Activated effector memory CD4-positive, alpha-beta T cell treated with anti-CD3 and anti-CD28 coated beads, Interleukin-2, amount 50 U/mL, for 16 hours (primary cell): ENCODE measurements at places on chromosomes 3 and 15.

GRCh38 chr3:71144525-71145253 lies 438.8 kb downstream of the FOXP1 start:
- no peak for DNase-seq

- DNase-seq = no peak
Measured at GRCh38 chr15:96505014-96505413, 174.5 kb downstream of the NR2F2 start.

GRCh38 chr3:123750659-123751420 lies 133.3 kb downstream of the MYLK start:
- DNase-seq = no peak

GRCh38 chr3:183306798-183307671 lies 54.0 kb downstream of the B3GNT5 start:
- DNase-seq = no peak

DNA sequence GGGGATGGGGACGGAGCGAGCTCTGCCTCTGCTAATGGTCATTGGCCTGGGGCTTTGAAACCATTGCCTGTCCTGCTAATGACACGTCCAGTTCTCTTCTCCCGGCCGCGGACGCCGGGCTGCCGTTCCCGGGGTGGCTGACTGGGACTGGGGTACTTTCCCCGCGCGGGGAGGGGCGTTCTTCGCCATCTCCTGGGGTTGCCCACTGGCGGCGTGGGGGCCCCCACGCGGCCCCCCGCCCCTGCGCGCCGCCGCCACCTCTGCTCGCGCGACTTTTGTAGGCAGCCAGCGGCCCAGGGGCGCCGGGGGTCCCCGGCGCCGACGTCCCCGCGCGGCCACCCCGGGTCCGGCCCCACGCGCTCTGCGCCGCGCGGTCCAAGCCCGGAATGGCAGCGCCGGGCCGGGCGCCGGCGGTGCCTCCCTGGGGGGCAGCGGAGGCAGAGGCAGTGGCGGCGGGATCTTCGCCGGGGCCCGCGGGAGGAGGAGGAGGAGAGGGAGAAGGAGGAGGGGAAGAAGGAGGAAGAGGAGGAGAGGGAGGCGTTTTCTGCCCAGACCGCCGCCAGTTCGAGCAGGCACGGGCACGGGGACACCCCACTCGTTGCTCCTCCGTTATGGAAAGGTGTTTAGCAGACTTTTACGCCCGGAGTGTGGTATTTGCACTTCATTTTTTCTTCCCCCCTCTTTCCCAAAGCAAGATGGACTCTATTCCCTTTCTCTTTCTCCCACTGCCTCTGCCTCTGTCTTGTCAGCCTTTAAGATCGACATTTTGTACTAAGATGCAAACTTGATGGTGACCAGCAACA lies 2.3 kb downstream of the BBX start:
- DNase-seq = peak; percentile 85

- no peak for DNase-seq
Measured at GRCh38 chr15:45187578-45187893, 230 bp downstream of the SHF start.

DNA sequence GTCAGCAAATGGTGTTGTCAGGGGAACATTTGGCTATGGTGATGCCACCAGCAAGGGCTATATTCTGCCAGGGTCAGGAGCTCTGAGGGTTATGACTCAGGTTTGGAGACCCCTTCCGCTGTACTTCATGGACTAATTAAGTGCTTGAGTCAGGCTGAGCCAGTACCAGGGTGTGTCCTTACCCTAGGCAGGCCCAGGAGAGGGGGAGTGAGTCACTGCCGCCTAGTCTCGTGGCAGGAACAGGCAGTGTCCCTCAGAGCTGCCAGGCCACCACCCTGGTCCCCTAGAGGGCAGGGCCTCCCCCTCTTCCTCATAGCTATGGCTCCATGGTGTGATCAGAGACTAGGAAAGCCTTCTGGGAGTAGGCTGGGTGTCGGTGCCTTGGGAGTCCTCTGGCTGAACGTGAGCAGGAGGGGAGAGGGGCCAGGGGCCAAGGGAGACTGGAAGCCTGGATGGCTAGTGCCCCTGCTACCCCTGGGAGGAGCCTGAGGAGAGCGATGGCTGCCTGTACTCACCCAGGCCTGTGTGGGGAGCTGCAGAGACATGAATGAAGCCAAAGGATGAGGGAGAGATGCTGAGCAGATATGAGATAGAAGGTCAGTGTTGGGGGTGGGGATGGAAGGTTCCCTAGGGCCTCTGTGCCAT lies 10.6 kb downstream of the MAPKAPK3 start:
- DNase-seq = no peak

DNA sequence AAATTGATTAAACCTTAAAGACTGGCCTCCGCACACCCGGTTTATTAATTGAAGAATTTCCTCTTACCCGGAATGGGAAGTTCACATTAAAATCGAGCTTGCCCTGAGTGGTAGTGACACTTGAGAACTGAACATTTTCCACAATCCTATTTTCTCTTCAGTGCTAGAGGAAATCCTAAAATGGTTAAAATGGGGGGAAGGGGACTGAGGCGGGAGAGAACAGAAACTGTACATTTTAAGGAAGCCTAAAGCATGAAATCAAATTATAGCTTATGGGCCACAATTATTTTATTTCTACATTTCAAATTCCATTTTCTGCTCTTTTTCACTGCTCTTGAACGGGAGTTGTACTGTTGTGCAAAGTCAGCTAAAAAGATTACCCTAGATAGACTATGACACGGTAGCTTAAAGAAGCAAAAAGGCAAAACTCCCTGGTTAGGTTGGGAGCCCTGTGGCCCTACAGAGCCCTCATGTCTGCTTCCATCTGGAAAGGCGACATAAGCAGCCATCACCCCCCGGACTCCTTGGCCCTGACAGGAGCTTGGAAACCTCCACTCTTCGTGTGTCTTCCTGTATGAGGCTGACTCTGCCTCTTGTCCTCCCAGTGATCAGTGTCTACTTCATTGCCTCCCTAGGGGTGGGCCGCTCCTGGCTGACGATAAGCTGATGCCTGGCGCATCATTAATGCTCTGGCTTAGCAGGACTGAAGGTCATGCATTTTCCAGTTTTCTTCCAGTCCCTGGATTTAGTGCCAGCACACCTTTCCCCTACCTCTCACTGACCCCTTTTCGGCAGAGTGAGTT lies 79.3 kb downstream of the EEFSEC start:
- DNase-seq = no peak

- DNase-seq = no peak
Measured at GRCh38 chr15:62920682-62921502, 121.7 kb upstream of the TPM1 start.

DNA sequence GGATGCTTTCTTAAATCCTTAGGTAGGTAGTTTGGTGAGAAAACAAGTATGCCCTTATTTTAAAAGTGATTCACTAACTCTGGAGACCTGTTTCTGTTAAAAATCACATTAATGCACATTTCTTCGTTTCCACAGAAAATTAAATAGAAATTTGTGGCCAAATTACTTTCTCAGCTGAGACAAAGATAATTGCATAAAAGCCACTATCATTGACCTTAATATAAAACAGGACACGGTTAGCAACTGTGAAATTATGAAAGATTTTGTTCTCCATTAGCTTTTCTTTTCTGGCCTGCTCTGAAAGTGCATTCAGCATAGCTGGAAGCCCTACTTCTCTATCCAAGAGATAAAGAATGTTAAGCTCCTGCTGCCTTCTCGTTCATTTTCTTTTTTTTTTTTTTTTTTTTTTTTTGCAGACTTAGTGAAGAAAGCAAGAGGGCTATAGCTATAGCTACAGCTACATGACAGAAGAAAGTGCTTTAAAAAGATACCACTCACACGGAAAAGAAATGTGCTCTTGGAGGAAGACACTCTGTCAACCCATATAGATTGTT lies 576.9 kb downstream of the OTOL1 start:
- no peak for DNase-seq

DNA sequence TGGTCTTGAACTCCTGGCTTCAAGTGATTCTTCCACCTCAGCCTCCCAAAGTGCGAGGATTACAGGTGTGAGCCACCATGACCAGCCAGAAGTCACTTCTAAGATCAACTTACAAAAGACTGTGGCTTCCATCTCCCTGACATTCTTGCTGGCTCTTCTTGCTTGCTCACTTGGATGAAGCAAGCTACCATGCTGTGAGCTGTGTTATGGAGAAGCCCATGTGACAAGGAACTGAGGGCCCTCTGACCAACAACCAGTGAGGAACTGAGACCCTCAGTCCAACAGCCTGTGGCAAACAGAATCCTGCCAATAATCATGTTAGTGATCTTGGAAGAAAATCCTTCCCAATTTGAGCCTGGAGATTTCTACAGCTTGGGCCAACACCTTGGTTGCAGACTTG lies 7.2 kb upstream of the VPS8 start:
- DNase-seq = no peak

- DNase-seq = no peak
Measured at GRCh38 chr3:31996195-31996594, 14.6 kb downstream of the ZNF860 start.

DNA sequence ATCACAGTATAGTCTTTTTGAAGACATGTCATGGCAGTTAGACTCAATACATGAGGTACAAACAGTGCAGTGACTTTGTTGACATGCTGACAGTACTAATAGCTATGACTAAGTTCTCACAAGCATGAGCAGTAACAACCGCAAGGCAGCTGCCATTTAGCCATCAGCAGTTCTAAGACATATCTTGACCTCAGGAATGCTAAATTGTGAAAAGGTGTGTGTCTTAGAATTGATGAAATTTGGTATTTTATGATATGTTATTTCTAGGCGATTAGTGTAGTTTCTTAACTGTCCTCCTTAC lies 60.7 kb upstream of the FURIN start:
- DNase-seq = no peak

DNA sequence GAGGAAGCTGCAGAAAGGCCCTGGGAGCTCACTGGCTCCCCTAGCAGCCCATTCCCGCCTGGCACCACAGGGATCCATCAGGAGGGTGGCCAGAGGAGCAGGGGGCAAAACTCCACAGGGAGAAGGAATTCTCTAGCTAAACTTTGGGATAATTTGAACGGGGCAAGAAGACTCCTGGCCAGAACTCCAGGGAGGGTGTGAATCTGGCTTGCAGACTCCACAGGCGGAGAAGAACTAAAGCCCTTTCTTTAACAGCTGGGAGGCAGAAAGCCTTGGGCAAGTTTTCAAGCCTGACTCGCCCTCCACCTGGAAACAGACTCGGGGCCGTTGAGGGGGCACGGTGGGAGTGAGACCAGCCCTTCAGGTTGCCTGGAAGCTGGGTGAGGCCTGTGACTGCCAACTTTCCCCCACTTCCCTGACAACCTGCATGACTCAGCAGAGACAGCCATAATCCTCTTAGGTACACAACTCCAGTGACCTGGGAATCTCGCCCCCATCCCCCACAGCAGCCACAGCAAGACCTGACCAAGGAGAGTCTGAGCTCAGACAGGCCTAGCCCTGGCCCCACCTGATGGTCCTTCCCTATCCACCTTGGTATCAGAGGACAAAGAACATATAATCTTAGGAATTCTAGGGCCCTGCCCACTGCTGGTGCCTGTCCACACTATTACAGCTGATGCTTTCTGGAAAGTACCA lies 28.6 kb downstream of the SLC27A2 start:
- no peak for DNase-seq

- no peak for DNase-seq
Measured at GRCh38 chr15:36769098-36769497, 189.7 kb downstream of the CDIN1 start.

- DNase-seq = no peak
Measured at GRCh38 chr3:147760941-147761340, 351.8 kb downstream of the ZIC1 start.

DNA sequence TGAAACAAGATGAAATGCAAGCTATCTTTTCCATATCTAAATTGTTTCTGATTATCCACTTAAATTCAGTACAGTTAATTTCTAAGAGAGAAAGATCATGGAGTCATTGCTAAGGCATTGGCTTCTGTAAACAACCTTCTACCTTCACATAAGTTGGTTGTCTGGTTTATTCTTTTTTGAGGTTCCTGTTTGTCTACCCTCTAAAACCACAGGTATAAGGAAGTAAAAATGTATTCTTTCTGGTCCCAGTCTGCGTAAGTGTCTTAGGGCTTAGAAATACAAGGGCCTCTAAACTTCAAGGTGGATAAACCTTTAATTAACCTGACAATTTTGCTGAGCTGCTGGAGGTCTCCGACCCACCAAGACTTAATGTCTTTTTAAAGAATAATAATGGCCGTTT lies 3.6 kb upstream of the ATOSA start:
- DNase-seq = no peak

DNA sequence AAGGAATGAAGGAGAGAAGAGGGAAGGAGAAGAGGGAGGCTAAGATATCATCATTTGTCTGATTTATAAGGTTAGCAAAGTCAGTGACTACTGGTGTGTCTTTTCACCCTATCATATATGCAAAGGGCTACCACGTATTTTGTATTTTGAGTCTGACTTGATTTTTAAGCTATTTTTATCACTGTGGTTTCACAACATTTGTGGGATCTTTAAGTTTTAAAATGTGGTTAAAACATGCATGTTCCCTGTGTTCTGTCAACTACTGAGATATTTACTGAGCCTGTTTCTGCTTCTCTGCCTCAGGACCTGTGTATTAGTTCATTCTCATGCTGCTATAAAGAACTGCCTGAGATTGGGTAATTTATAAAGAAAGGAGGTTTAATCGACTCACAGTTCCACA lies 22.5 kb upstream of the SPTSSB start:
- no peak for DNase-seq

GRCh38 chr3:78402720-78403119 lies 1362.8 kb downstream of the ROBO2 start:
- DNase-seq = no peak

GRCh38 chr3:37941608-37942508 lies 48.7 kb upstream of the VILL start:
- DNase-seq = no peak

DNA sequence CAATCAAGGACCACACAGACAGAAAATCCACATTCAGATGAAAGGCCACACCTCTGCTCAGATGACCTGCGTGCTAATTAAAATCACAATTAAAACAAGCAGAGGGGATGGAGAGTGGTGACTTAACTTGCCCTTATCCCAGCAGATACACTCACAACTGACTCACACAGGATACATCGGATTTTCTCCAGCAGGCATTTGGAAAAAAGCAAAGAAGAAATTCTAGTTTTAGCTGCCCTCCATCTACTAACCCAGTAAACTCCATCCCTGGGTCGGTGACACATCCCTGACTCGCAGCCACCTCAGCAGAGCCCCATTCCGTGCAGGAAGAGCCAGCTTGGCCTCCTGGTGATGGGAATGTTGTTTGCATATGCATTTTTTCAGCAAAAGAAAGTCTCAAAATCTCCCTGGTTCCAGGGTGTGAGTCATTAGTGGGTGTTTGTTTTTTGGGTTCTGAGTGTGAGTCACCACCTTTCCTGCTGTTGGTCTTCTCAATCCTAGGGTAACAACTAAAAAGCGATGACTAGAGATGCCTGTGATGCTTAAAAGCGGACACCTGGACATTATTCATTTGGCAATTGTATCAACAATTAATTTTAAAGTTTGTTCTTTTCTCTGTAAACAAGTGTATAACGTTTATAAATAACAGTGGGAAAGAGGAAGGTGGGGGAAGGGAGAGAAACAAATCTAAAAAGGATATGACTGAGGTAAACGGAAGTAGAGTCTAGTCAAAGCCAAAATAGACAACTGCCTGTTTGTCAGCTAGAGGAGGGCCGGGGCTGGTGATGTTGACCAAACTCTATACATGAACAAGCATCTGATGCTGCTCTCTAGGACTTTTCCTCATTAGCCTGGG lies 49.8 kb upstream of the SLC4A7 start:
- DNase-seq = peak; percentile 75
